Omental fat pad (tissue), 4 donors: ENCODE measurements at places on chromosomes 6 and 20. TPM values are rescaled to one million over a fixed set of nuclear protein-coding genes. Genes with fewer than 3 reads are reported as not detected.

LIN28B gene
- not detected for total RNA-seq

HRH3 gene
- total RNA-seq: not detected

CCND3 gene
- total RNA-seq: 186 TPM

PPP1R14C gene
- not detected for total RNA-seq

TUBB1 gene
- 0.56 TPM for total RNA-seq

SLA2 gene
- 1.1 TPM for total RNA-seq

- no peak for DNase-seq
Observed at GRCh38 chr6:168189200-168190013, 110.4 kb upstream of the FRMD1 start.

NKX2-2 gene
- not detected for total RNA-seq

DNA sequence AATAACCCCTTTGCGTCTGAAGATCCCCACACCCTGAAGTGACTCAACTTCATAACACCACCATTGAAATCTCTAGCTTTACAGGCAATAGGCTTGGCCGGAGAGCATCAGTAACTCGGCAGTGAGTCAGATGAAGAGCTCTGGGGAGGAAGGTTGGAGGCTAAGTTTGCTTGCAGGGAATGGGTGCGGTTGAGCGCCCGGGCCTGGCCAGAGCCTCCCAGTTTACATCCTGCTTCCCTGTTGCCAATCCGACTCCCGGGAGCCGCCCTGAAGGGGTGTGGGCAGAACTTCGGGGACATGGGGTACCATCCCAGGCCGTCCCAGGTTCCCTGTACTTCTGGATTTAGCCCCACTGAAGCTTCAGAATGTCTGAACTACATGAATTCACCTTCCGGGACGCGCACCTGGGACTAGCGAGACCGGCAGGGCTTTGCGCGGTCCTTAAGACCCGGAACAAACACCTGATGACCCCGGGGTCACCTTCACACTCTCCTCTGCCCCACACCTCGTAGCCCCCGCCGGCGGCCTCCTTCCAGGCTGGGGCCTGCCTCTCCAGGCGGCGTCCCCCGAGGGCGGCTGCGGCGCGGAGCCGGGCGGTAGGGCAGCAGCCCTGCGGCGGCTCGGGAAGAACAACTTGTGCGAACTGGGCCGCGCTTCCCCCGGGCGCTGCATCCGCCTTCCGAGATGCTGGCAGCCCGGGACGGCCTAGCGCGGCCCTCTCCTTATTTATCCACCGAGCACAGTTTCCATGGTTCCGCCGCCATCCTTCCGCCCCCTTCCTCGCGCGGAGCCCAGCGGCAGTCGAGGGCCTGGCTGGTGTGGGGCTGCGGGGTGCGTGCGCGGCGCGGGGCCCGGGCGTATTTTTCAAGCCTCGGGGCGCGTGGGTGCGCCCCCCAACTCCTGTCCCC lies 56.6 kb upstream of the RREB1 start:
- DNase-seq: peak; percentile 28

VGLL2 gene
- total RNA-seq: not detected

C6orf15 gene
- total RNA-seq: not detected

THBS2 gene
- 76.3 TPM for total RNA-seq

GRCh38 chr6:37480118-37480736 lies 19.5 kb downstream of the CCDC167 start:
- DNase-seq: no peak

DNA sequence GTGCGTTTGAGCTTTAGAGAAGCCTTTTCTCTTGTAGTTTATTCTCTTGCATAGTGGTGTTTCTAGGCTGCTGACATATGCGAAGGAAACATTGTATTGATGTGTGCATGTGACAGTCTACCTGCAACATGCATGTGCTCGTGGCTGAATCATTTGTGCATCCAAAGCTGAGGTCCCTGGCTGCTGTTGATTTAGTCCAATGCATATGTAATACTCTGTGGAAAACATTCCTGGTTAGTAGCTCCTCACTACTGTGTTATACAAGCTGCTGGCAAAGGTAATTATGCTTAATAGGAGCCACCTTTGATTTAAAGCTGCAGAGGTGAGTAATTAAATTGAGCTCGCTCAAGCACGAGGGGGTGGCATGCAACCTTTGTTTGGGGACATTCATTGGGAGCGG lies 24.5 kb downstream of the TSHZ2 start:
- no peak for DNase-seq

DNA sequence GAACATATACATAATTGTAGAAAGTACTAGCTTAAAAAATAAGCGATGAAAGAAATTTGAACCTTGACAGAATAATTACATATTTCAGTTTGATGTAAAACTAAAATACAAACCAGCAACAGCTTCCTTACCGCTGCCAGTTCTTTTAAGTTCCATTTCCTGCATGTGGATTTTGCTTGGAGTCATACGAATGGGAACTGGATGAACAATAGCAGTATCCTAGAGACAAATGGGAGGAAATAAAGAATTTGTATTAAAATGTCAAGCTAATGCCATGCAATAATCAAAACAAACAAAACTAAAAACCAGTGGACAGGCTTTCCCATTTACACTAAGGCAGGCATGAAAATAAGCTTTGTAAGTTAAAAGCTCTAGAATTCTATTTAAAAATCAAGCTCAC lies 67.1 kb downstream of the REPS1 start:
- no peak for DNase-seq

GRCh38 chr20:31764641-31765305 lies 25.7 kb downstream of the TPX2 start:
- no peak for DNase-seq

DNA sequence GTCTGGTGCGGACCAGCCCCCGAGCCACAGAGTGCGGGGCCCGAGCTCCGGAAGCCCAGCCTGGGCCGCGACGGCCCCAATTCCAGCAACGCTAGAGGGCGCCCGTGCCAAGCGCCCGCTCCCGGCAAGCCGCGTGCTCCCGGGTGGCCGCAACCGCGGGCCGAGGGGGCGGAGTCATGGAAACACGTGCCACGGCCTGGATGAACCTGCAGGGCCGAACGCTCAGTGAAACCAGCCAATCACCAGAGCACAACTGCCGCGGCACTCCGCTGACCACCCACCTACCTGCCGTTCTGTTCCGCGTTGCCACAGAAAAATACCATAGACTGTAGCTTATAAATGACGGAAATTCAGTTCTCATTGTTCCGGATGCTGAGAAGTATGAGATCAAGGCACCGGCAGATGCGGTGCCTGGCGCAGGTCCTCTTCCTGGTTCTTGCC lies 85.7 kb upstream of the FOXC1 start:
- DNase-seq: no peak

NCOA6 gene
- total RNA-seq: 20.8 TPM

EGFL8 gene
- 8.9 TPM for total RNA-seq

- no peak for DNase-seq
Observed at GRCh38 chr20:24914388-24915241, 34.5 kb upstream of the CST7 start.

- no peak for DNase-seq
Observed at GRCh38 chr20:41139227-41140093, 2.1 kb downstream of the PLCG1 start.

- DNase-seq: no peak
Observed at GRCh38 chr6:130947464-130947863, 115.6 kb downstream of the EPB41L2 start.

- DNase-seq: no peak
Observed at GRCh38 chr6:144481527-144481926, 196.4 kb downstream of the UTRN start.

CDSN gene
- total RNA-seq: not detected

DNA sequence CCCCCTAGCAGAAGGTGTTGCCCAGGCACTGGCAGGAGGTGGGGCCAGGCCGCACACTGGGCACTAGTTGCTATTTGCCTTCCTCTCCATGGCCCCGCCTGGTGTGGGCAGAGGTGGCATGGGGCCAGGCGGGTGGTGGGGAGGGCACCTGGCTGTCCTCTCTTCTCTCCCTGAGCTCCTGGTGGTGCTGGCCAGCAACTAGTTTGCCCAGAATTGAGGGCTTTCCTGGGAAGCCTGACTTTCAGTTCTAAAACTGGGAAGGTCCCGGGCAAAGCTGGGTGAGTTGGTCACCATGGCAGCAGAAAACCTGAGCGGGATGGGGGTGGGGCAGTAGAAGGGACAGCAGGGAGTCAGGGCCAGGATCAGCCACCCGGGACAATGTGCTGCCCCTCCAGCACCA lies 48.2 kb downstream of the RBM38 start:
- no peak for DNase-seq

EYA4 gene
- total RNA-seq: 1.1 TPM

- no peak for DNase-seq
Observed at GRCh38 chr6:143348531-143348930, 102.0 kb downstream of the ADAT2 start.

PIGT gene
- total RNA-seq: 81.5 TPM

- no peak for DNase-seq
Observed at GRCh38 chr20:40606237-40606636, 82.8 kb downstream of the MAFB start.

DNA sequence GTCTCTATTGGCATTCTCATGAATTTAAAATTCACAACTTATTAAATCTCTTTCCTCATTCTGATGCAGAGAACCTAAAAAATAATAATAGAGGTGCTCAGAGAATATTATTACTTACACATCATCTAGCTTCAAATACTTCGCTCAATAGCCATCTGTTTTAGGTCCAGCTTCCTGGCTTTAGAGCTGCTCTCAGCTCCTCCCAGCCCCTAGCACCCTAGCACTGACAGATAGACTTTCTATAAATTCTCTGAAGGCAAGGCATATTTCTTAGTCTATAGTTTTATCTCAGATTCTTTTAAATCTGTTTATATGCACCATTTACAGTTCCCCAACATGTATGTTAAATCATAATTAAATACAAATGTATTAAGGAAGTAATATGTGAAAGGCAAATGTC lies 281.3 kb downstream of the PTPRK start:
- DNase-seq: no peak

- DNase-seq: no peak
Observed at GRCh38 chr20:54091120-54091480, 20.7 kb upstream of the BCAS1 start.
